Stimulated activated CD8-positive, alpha-beta memory T cell treated with anti-CD3 and anti-CD28 coated beads, Interleukin-4, amount 100 ng/mL, for 1 hour (primary cell): ENCODE measurements at places on chromosomes 13 and 19.

DNA sequence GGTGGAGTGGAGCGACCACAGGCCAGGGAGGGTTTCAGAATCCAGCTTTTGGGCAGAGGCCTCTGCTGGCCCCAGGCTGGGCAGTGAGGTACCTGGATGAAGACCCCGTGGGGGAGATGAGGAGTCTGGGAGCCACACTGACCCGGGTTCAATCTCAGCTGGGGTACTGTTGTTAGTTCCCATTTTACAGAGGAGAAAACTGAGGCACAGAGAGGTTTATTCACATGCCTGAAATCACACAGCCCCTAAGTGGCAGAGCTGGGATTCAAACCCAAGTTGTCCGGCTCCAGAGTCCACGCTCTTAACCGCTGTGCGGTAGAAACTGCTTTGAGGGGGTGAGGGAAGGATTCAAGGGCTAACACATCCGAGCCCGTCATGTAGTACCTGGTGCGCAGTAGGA, 45.0 kb downstream of the MYH14 start:
- no peak for DNase-seq

DNA sequence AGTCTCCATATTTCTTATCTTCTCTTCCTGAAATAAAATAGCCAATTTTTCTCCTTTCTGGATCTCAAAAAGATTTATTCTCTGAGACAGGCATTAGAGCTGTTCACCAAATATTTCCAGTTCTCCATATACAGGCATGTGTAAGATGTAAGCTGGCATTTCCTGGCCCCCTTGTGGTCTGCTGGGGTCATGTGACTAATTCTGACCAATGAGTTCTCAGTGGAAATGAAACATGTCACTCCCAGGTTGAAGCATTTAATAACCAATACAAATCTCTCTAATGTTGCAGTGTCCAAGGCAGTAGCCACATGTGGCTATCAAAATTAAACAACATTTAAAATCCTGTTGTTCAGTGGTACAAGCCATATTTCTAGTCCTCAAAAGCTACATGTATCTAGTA, 14.8 kb upstream of the CACNA1A start:
- DNase-seq, result no peak

- DNase-seq, result no peak
Observed at GRCh38 chr13:35630551-35631275, 154.2 kb upstream of the MAB21L1 start.

DNA sequence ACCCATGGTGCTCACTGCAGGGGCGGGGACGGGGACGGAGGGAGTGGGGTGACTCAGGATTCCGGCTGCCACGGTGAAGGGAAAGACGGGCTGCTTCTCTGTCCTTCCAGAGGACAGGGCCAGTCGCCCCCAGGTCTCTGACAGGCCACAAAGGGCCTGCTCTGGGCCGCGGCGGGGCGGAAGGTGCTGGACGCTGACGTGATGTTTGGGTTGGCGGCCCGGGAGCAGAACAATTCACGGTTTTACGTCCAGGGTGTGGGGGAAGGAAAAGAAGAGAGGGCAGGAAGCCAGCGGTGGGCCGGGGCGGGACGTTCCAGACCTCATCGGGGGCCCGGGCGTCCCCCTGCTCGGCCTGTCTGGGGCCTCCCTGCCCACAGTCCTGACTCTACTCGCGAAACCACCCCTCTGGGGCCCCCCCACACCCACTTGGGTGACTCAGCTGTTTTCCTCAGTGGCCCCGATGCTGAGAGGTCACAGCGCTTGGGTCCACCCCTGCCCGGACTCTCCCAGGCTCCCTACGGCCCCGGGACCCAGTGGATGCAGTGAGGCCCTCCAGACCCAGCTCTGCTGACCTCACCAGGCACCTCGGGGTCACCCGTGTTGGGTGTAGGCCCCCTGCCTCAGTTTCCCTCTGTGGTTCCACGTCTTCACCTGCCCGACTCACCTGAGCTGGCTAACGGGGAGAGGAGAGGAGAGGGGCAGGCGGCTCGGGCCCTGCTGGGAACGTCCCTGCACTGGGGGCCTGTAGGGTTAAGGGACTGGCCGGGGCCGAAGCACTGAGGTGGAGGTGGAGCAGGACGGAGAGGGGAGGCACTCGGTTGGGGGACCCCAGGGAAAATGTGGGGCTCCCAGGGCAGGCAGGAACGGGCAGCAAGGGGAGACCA, 29.2 kb downstream of the PIP5K1C start:
- DNase-seq, result no peak

DNA sequence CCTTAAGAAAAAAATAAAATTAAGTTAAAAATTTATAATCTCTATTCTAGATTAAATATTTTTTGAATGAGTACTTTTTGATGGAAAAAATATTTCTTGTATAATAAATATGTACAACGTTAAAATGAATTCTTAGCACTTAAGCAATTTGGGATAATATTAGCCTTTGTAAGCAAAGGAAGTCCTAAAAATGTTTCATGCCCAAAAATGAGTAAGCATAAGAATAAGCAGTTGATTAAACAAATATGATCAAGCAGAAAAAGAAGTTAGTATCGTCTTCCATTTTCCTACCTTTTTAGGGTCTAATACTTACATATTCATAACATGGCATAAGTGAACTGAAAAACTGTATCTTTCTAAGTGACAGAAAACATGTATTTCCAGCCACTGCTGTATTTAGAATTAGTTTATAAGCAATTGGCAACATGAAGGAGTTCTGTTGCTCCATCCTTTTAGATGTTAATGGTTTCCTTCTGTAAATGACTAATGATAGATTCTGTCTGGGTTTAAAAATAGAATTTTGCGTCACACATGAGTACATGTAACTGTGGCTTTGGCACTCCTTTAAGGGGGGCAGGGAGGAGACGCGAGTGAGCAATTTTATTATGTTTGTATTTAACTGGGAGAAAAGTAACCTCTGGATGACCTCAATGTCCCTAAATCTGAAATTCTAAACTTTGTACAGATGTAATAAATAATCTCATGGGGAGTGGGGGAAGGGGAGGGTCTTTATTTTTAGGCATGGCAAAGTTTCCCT, 237.4 kb downstream of the RGCC start:
- DNase-seq, result no peak

GRCh38 chr19:49427855-49428546, 2.8 kb downstream of the GFY start:
- DNase-seq, result no peak

DNA sequence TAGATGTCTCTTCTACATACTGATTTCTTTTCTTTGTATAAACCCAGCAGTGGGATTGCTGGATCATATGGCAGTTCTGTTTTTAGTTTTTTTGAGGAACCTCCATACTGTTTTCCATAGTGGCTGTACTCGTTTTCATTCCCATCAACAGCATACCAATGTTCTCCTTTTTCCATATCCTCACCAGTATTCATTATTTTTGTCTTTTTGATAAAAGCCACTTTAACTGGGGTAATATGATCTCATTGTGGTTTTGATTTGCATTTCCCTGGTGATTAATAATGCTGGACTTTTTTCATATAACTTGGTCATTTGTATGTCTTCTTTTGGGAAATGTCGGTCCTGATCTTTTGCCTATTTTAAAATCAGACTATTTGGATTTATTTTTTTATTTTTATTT, 108.5 kb downstream of the PAN3 start:
- no peak for DNase-seq

DNA sequence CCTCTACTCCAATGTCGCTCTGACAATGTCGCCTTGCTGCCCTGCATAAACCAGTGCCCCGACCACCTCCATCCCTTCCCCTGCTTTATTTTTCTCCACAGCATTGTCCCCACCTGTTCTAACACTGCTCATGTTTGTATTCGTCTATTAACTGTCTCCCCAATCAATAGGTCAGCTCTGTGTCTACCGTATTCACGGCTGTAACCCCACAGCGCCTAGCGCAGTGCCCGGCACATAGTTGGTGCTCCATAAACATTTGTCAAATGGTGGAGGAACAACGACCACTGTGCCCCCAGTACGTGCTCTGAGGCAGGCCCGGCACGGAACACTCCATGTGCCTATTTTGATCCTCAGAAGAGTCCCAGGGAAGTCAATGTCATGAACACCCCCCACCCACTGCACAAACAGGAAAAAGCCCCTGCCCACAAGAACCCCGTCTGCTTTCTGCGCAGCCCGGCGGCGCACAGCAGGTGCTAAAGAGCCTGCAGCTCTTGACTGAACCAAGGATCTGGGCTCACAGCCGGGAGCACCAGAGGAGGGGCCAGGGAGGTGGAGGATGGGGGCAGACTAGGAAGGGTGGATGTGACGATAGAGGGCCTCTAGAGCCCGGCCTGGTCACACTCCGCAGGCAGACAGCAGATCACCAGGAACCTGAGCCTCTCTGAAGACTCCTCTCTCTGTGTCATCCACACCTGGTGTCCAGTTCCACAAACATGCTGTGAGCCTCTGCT, 1.8 kb upstream of the CEACAM16 start:
- DNase-seq, result no peak

GRCh38 chr13:54563286-54563685, 1534.7 kb downstream of the OLFM4 start:
- DNase-seq, result no peak

DNA sequence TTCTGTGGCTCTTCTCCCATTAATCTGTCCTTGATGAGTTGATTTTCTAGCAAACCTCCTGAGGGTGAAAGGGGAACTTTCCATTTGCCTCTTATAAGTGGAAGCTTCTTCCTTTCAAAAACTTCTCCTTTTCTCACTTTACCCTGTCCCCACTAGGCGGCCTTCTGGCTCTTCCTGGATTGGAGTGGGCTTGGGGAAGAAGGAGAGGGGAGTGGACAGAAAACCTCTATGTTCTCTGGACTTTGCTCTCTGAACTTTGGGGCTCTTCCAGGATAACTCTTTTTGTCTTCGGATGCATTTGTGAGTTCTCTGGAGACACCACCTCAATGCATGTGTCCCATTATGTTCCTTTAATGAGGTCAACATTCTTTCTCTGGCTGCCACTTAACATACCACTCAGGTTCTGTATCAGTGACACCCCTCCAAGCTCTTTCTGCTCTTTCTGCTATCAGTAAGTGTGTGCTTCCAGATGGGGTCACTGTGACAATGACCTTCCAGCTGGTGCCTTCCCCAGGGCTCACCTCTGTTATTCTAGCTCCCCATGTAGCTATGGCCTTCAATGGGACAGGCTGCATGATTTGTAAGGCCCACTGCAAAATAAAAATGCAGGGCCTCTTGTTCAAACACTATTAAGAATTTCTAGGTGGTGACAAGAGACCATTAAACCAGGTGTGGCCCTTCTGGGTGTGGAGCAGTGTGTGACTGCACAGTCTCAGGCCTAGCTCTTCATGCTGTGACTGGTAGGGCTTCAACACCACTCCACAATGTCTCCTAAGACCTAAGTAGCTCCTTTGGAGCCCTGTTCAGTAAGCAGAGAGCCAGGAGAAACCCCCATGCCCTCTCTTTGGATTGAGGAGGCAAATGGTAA, 389.2 kb downstream of the EFNB2 start:
- no peak for DNase-seq

DNA sequence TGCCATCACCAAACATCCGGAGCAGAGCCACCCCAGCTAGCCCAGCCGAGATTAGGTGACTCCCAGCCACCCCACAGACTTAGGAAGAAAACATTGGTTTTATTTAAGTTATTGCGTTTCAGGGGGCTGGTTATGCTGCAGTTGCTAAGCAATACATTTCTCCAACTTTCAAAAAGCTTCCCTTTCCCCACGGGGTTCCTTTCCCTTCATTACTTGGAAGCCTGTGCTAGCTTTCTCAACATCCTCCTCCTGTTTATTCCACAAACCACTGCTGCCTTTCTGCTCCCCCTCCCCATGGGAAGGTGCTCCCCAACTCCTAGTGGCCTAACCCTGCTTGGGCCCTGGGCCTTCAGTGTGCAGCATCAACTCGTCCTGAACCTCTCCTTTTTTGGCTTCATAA, 52.6 kb downstream of the CDADC1 start:
- DNase-seq, result no peak

GRCh38 chr19:45470762-45471081, 2.9 kb downstream of the FOSB start:
- no peak for DNase-seq

- no peak for DNase-seq
Observed at GRCh38 chr19:50512112-50512998, 1.4 kb downstream of the ASPDH start.

- no peak for DNase-seq
Observed at GRCh38 chr19:18939922-18940768, 872 bp downstream of the HOMER3 start.

- no peak for DNase-seq
Observed at GRCh38 chr19:17234911-17235299, 8.9 kb downstream of the OCEL1 start.

DNA sequence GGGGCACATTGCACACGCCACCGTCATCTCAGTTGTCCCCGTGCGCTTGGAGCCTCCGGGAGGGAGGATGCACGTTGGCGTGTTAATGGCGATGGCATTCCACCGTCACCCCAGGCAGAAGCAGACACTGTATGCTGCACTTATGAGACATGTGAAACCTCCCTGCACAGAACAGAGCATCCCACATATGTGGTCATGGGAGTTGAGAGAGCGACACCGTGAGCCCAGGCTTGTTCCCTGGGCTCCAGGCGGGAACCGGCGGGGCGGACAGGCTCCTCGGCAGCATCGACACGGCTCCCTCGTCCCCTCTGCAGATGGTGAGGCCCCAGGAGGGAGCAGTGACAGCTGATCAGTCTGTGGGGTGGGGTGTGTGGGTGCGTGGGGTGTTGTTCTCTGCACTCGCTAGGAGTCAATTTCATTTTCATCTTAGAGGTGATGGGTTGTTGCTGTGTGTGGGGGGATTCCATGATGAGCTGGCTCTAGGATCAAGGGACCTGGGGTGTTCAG, 40.4 kb downstream of the CRTC1 start:
- no peak for DNase-seq

DNA sequence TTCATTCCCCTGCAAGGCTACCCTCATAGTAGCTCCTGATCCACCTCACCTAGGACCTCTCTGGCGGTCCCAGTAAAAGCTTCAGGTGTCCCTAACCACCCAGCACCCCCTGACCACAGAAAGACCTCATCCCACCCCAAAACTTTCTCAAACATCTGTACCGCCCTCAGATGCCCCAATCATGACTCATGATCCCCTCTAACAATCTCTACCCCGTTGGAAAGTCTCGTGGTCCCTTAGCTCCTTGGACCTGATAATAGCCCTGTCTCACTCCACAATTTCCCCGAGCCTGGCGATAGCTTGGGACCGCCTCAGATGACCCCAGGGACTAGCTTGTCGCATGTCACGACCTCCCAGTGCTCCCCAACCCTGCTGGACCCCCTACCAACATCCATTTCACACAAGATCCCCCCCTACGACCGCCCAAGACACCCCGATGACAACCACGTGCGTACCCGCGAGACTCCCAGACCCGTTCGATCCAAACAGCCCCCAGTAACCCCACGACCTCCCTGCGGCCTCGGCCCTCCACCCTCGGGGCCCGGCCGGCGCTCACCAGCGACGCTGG, 450 bp downstream of the NDUFA11 start:
- DNase-seq, result no peak

- no peak for DNase-seq
Observed at GRCh38 chr13:101594936-101595335, 142.5 kb downstream of the ITGBL1 start.

DNA sequence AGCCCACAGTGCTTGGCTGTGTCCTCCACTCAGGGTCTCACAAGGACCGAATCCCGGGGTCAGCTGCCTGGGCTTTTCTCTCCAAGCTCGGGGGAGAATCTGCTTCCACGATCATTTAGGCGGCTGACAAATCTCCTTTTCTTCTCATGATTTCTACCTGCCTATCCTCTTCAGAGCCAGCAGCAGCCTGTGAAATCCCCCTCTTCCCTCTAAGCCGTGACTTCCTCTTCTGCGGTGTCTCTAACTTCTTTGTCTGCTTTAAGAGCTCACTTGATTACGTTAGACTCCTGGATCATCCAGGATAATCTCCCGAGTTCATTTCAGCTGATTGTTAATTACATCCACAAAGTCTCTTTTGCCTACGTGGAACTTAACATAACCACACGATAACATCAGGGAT, 22.5 kb upstream of the ZNF845 start:
- no peak for DNase-seq
